Mesenteric fat pad (tissue), 1 donor: ENCODE measurements at places on chromosomes 6 and 20.

DNA sequence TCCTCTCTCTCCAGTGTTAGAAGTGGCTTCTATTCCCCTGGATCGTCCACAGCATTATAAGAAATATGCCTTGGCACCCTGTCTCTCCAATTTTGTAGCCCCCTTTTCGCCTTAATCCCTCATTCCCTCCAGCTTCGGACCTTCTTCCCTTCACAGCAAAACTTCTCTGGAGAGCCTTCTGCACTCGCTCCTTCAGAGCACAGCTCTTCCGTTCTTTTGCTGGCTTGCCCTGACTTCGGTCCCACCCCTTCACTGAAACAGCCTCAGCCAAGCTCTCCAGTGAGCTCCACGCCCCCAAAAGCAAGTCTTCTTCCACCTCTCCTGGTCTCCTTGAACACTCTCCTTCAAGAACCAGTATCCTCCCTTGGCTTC lies 134.7 kb upstream of the RNF24 start:
- DNase-seq: peak; percentile 35

- no peak for DNase-seq
Measured at GRCh38 chr20:19928328-19929011, 88.7 kb upstream of the NAA20 start.

DNA sequence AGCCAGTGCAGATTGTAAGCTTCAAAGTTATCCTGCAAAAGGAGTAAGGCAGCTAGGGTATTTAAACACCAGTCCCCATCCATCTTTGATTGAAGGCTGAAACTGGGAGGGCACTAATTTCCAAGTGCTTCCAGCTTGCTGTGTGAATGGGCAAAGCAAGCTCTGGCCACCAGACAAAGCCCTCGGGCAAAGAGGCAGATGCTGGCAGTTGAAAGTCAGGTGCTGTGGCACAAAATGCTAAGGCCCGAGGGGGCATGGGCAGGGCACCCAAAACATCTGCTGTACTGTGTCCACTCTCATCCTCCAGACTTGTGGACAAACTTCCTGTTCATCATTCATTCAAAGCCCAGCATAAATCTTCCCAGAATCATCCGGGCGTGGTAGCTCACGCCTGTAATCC lies 62.9 kb downstream of the TRMT6 start:
- no peak for DNase-seq

GRCh38 chr6:31070711-31071197 lies 41.6 kb downstream of the C6orf15 start:
- no peak for DNase-seq

GRCh38 chr6:139349464-139350020 lies 24.9 kb downstream of the CITED2 start:
- DNase-seq: no peak

- no peak for DNase-seq
Measured at GRCh38 chr20:51566594-51566993, 24.1 kb upstream of the NFATC2 start.

DNA sequence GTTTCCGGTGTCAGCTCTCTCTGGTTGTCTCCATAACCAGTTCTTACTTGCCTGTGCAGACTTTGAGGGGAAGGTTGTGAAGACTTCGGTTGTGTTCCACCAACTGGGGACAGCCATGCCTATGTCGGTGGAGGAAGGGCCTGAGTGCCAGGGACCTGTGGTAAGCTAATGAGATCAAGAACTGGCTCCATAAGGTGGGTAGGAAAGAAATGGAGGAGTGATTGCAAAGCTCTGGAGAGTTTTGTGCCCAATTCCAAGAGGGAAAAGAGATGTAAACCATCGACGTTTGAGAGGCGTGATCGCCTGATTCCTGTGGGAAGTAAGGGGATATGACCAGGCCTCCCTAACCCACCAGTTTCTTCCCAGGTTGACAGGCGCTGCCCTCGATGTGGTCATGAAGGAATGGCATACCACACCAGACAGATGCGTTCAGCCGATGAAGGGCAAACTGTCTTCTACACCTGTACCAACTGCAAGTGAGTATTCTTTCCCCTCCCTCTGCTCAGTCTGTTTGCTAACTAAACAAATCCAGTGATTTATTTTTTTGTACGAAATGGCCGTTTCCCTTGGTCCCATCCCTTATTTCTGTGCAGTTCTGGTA lies 893 bp downstream of the POLR1H start:
- DNase-seq: no peak

- DNase-seq: no peak
Measured at GRCh38 chr20:54355631-54356280, 119.6 kb upstream of the DOK5 start.

DNA sequence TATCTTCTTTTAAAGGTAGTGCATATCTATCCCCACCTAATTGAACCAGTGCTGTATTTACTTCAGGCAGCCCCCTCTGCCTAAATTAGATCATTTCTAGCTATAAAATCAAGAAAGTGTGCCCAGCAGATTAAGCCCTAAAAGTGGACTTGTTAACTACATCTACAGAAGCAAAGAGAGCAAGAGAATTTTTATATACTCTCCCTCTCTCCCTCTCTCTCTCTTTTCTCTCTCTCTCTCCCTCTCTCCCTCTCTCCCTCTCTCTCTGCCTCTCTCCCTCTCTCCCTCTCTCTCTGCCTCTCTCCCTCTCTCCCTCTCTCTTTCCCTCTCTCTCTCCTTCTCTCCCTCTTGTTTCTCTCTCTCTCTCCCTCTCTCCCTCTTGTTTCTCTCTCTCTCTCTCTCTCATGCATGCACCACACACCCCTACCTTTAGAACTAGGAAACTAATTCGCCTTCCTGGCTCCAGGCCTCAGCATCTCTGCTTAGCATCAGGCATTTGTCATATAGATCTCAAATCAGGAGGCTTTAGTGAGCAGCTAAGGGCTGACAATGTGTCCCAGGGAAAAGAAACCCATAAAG lies 71.4 kb downstream of the FOXA2 start:
- DNase-seq: no peak

- no peak for DNase-seq
Measured at GRCh38 chr6:89501222-89501621, 68.3 kb downstream of the ANKRD6 start.

- no peak for DNase-seq
Measured at GRCh38 chr6:21905531-21905930, 312.0 kb downstream of the SOX4 start.

DNA sequence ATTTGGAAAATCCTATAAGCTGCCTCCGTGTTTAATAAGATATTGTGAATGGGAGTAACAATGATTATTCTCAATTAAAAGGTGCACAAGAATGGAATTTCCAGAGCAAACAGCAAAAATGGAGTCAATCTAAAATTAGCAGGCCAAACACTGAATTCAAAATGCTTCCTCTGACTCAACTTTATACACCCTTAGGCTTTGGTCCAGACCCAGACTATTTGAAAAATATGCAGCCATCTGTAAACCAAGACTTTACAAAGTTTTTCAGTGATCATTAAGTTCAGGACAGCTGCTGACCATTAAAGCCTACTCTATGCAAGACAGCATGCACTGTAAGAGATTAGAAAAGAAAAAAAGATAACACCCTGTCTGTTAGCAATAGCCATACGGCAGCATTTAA lies 39.4 kb upstream of the CCN6 start:
- DNase-seq: no peak

DNA sequence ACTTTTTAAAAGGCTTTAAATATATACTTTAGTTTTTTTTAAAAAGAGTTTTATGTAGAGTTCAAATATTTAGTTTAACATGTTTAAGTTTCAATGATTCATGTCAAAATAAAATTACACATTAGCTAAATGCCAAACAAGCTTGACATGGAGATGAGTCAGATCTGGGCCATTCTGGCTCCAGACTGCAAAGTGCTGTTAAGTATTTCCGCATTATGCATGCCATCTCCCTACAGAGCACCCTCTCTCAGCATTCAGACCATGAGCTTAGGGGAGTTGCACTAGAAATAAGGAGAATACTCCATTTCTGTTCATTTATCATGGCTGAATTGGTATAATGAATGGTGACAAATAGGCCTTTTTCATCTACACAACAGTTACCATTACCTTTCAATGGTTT lies 21.5 kb upstream of the HS3ST5 start:
- DNase-seq: no peak

DNA sequence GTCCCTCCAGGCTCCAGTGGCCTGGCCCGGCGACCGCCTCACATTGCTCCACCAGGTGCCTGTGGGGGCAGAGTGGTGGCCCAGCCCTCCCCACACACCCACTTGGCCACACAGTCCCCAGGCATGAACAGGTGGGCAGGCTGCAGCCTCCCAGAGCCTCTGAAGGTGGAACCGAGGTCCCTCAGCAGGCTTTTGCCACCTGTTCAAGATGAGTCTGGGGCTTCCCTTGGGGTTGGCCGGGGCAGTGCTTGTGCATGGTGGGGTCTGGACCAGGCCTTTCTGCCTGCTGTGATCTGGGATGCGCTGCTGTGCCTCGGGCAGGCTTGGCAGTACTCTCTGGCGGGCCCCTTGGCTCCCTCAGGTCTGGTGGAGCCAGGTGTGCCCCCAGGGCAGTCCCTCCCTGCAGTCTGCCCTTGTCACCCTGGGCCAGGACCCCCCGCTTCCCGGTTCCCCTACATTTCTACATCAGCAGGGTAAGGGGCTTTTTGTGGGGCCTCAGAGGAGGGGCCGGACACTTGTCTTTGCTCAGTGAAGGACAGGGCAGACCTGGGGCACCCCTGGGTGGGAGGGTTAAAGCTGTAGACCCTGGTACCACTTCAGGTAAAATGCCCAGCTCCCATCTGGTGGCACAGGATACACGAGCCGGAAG lies 2.7 kb upstream of the COL9A3 start:
- no peak for DNase-seq

DNA sequence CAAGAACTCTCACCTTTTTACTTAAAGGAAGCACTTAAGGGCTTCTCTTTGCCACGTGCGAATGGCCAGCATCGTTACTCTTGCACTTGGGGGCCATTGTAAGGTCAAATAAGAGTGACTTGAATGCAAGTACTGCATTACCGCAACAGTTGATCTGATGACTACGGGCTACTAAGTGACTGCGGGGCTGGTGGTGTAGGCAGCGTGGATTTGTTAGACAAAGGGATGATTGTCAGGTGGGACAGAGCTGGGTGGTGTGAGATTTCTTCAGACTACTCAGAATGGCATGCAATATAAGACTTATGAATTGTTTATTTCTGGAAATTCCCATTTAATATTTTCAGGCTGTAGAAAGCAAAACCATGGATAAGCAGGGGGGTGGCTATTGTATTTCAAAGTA lies 199.7 kb upstream of the UST start:
- no peak for DNase-seq

GRCh38 chr20:33322456-33322855 lies 39.4 kb downstream of the BPIFB1 start:
- DNase-seq: no peak

DNA sequence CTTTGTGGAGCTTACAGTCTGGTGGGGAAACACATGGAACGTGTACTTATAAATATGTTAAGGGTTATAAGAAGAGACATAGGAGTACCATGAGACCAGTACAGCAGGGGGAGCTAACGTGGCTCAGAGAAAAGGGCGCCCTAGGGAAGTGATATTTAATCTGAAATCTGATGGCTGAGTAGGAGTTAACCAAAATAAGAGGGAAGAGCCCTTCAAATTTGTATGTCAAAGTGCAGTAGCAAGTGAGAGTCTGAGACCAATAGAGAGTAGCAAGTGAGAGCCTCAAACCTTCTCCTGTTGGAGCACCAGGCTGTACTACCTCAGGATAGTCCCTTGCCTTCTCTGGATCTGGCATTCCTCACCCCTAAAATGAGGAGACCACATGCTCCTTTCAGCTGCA lies 6.1 kb upstream of the PKIG start:
- DNase-seq: no peak

GRCh38 chr6:70956451-70957283 lies at the start of gene B3GAT2:
TSS of gene B3GAT2 (minus strand) at chr6:70957060. CDS start at chr6:70956429, 631 bp downstream.
- no peak for DNase-seq

- no peak for DNase-seq
Measured at GRCh38 chr20:63183422-63184146, 32.3 kb downstream of the YTHDF1 start.

DNA sequence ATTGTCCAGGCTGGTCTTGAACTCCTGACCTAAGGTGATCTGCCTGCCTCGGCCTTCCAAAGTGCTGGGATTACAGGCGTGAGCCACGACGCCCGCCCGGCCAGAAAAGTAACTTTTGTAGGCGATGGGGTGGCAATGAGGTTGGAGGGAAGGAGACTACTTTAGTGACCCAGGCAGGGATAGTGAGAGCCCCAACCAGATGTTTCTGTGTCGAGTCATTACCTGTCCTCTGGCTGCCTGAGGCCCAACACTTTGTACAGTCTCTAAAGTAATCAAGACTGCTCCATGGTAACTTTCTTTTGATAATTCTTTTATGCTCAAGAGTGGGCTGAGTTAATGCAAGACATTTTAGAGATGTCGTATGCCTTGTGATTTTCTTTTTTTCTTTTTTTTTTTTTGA lies 6.8 kb downstream of the SASH1 start:
- DNase-seq: no peak

DNA sequence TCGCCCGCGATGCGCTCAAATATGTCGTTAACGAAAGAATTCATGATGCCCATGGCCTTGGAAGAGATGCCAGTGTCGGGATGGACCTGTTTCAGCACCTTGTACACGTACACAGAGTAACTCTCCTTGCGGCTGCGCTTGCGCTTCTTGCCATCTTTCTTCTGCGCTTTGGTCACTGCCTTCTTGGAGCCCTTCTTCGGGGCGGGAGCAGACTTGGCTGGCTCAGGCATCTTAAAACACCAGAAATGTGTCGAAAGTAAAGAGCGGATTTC lies 36.4 kb downstream of the HFE start:
- no peak for DNase-seq

DNA sequence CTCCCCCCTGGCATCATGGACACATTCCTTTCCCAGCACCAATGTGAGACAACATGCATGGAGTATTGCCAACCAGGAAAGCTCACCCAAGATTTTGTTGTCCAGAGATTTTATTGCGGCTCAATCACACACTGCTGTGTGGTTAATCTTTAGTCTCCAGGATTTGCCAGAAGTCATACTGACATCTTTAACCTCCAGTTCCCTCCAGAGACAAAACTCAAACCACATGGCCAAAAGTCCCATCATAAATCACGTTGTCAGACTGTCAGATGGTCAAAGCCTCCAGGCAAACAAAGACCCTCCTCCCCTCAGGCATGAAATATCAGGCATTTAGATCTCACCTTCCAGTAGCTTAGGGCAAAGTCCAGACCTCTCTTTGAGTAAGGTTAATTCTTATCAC lies 97.3 kb upstream of the OPRM1 start:
- no peak for DNase-seq

DNA sequence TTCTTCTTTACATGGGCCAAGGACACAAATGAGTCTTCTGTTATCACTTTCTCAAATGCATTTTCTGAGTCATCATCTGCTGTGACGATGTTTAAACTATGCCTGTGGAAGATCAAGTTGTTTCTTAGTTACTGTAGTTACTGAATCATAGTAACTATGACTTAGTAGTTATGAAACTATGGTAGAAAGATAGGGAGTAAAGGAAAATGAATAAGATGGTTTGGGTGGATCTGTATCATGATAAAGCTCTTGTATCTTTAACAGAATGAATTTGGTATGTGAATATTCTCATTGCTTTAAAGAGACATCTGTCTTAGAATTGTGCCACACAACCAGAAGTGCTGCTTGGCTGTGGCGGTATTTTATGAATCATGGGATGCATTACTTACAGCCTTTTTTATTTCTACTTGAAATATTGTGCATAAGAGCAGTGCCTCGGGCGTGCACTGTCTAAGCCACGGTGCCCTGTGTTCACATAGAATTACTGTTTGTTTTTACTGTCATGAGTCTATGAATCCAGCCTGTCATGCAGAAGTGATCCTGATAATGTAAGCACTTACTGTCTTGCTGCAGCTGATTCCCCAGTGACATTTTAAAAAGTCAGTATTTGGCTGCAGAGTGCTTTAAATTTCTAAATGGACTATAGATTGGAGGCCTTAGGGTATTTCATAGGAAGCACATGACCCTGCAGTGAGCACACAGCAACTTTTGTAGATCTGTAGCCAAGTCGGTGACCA lies 215.2 kb downstream of the TMEM242 start:
- DNase-seq: no peak
